ENCODE measurements at places on chromosomes 2 and 18.

GRCh38 chr18:13823707-13824395 is at the start of gene MC5R:
MC5R (plus strand) TSS chr18:13824149; CDS start chr18:13825766, 1,617 bp downstream.
- peak; percentile 82 for DNase-seq

- DNase-seq, result no peak
These were observed 64.2 kb upstream of the CDCA7 start for GRCh38 chr2:173290518-173290917.

GRCh38 chr2:234958746-234959395 is 7.1 kb downstream of the SH3BP4 start:
- DNase-seq, result no peak

- no peak for DNase-seq
These were observed 324.1 kb downstream of the CCDC178 start for GRCh38 chr18:33116376-33116775.

DNA sequence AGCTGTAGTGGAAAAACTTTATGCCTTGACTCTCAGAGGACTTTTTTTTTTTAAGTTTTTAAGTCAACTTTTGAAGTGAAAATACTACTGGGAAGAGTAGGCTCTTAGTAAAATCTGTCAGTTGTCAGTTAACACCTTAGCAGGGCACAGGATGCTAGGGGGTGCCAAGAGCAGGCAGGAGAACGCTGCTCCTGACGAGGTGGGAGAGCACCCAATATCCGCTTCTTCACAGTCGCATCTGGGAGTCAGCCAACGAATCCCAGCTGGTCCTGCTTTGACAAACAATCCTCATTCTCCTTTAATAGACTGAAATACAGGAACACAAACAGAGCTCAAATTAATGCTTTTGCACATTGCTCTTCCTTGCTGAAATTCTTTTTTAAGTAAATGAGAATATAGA is 709.5 kb upstream of the ACVR2A start:
- no peak for DNase-seq

DNA sequence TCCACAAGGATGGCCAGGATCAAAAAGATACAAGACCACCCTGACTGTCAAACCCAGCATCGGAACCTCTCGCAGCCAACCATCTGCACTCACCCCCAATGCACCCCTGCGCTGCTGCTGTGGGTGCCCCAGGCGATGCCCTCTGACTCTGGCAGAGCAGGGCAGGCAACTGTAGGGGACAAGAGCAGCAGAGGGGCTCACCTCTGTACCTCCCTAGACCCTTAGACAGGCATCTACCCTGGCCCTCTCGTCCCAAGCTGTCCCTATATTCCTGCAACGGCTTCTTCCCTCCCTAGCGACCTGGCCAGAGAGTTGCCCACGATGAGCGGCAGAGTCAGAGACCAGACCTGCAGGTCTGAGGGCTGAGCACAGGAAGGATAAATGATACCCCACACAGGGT is 128.2 kb downstream of the HDAC4 start:
- DNase-seq, result no peak

GRCh38 chr2:172461591-172462372 is 34.4 kb downstream of the ITGA6 start:
- peak; percentile 70 for DNase-seq

DNA sequence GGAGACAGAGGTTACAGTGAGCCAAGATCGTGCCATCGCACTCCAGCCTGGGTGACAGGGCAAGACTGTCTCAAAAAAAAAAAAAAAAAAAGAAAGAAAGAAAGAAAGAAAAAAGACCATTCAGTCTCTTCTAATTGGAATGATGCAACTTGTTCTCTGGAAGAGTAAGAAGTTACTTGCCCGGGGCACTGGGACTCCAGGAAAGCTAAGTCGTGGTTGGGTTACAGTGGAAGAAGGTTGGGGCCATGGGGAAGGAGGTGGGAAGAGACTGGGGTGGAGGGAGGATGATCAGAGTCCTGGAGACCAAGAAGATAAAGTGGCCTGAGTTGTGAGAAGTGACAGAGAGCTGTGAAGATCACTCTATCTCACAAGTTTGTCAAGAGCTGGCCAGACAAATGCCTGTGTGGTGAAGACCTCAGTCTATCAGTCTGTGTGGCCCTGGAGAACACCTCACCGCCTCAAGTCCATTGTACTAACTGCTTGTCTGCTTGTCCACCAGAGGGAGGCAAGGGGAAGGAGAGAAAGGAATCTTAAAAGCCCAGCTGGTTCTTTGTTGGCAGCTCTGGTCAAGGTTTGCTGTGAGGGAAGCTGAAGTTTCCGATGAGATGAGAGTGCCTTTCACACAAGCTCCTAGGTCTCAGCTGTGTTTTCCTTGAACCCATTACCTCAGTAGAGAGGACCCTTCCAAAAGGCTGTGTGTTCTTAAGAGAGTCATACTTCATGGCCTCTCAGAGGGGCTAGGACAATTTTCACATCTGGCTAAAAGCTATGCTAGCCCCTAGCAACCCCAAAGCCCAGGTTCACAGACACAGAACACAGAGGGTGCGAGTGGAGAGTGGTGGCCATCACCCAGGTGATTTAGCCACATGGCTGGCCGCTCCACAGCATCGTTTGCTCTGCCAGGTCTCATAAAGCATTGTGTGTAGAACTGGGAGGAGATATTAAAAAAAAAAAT is 72.0 kb upstream of the TMEM178A start:
- peak; percentile 86 for DNase-seq

DNA sequence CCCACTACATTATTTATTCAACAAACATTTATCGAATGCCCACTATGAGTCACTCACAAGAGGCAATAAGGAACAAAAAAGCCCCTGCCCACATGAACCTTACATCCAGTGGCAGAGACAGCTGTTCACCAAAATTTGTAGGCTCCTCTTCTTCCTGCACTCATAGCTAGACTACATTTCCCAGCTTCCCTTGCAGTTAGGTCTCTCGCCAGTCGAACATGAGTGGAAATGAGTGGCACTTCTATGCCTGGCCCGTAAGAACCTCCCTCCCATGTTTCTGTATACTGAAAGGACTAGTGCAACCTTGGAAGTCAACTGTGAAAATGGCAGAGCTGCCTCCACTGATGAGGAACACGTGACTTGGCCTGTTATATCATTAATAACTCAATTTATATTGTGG is 19.4 kb upstream of the NCOA1 start:
- peak; percentile 4 for DNase-seq

- DNase-seq, result no peak
These were observed 95.4 kb downstream of the ANKRD12 start for GRCh38 chr18:9231852-9232486.

- DNase-seq, result no peak
These were observed 107.3 kb upstream of the RASGRP3 start for GRCh38 chr2:33369191-33369590.

- peak; percentile 68 for DNase-seq
These were observed 60.1 kb upstream of the ARL4C start for GRCh38 chr2:234556848-234557573.

- DNase-seq, result no peak
These were observed 469.3 kb downstream of the METTL4 start for GRCh38 chr18:2102022-2102421.

DNA sequence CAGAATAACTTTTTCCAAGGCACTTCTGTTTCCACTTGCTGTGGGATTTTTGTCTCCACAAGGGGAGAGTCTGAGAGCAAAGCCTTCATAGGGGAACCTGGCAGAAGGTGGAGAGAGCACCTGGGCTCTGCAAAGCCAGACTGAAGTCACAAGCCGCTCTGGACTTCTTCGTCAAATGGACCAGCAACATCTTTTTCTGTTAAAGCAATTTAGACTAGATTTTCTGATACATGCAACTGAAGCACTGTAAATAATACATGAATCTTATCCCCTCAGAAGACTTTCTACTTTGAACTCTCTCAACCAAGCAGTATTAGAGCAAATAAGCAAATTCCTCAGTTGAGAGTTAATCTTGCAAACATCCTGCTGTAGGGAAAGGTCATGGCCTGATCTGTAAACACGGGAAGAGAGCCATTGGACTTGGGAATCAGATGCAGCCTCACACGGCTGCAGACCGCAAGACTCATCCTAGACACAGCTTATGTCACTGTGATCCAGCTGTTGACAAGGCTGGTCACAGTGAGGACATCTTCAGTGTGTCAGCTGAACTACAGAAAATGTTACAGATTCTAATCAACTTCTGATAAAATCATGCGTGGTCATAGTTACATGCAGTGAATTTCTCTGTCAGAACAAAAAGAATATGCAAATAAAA is 3.2 kb downstream of the SH3YL1 start:
- DNase-seq, result no peak

DNA sequence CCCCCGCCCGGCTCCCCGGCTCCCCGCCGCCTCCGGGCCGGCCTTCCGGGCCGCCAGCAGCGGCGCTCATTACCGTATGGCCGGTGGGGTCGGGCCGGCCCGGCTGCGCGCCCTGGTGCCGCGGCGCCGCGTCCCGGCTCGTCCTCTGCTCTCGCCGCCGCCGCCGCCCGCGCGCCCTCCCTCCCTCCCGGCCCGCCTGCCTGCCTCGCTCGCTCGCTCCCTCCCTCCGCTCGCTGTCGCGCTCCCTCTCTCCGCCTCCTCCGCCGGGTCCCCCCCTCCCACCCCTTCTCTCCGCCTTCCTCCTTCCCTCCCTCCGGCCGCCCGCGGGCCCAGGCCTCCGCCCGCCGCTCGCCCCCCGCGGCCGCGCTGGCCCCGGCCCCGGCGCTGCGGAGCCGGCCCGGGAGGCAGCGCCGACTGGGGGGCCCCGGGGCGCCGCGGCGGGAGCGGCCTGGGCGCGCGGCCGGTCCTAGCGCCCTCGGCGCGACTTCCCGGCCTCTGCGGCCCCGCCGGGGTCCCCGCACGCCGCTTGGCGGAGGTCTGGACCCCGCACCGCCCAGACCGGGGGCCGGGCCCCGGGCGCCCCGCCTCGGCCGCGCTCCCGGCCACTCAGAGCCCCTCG is at the start of gene DNMT3A:
DNMT3A (minus strand) TSS at position 173 of the 619 bp plus-strand sequence. CDS start 27,941 bp downstream, outside the sequence.
- DNase-seq, result peak; percentile 79

- DNase-seq, result no peak
These were observed 232.7 kb downstream of the METTL4 start for GRCh38 chr18:2338601-2339000.

DNA sequence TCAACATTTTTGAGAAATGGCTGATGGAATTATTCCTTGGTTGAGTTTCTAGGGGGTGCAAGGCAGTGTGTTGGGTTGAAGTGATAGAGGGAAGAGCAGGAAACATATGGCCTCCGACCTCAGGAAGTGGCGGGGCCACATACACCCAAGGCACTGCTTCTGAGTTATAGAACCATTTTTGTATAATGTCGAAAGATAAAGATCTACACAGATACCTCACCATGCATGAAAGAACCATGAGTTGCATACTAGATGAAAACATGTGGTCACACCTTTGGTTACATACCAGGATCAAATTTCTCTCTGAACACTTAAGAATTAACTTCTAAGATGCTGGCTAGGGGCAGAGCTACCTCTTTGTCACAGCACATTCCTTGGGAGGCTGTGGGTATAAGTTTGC is 23.2 kb downstream of the LAMA3 start:
- DNase-seq, result no peak

GRCh38 chr2:209763106-209763505 is 8.5 kb upstream of the UNC80 start:
- DNase-seq, result no peak

- DNase-seq, result no peak
These were observed 10.6 kb downstream of the SCG2 start for GRCh38 chr2:223591596-223591995.

DNA sequence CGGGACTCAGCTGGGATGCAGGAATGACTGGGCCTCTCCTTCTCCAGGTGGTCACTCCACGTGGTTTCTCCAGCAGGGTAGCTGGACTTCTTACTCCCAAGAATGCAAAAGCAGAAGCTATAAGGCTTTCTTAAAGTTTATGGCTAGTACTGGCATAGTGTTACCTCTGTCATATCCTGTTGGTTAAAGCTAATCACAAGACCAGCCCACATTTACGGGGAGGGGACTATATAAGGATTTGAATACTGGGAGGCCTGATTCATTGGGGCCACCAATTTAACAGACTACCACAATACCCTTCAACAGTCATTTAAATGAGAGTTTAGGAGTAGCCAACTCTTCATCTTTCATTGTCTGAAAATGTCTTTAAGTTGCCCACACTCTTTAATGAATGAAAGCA is 94.4 kb upstream of the TSPYL6 start:
- DNase-seq, result no peak

DNA sequence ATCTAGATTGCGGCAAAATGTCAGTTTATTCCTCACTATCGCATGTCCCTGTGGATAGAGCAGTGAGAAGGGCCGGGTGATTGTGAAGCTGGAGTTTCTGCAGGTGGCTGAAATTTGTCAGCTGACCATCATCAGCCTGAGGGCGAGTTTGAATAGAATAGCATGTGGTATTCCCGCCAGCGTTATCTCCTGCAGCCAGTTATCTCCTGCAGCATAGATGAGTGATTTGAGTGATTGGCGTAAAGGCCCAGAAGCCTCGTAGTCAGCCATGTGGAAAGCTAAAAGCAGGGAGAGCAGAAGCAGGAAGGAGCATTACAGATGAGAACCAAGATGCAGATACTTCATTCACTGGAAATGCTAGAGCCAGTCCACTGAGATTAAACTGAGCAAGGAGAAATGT is 65.5 kb downstream of the CABLES1 start:
- no peak for DNase-seq

- no peak for DNase-seq
These were observed 359.3 kb downstream of the RIT2 start for GRCh38 chr18:42756214-42756613.

GRCh38 chr2:233361297-233361696 is 7.0 kb downstream of the DGKD start:
- DNase-seq, result no peak

GRCh38 chr2:71884303-71885042 is 263.2 kb downstream of the CYP26B1 start:
- peak; percentile 61 for DNase-seq

DNA sequence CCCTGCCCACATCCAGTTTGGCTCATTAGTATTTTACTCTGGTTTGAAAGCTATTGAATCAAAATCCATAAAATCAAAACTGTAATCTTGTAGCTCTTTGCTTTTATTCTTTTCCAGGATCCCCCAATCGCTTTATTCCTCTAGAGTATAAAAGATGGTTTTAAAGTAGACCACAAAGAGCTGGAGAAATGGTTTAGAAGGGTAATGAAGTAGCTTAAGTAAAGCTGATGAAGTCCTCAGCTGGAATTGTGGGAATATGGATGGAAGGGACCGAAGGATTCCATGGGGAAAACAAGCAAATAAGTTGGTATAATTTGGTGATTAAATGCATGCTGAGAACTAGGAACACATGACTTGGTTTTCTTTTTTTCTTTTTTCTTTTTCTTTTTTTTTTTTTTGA is 12.3 kb downstream of the ARHGAP28 start:
- DNase-seq, result no peak

DNA sequence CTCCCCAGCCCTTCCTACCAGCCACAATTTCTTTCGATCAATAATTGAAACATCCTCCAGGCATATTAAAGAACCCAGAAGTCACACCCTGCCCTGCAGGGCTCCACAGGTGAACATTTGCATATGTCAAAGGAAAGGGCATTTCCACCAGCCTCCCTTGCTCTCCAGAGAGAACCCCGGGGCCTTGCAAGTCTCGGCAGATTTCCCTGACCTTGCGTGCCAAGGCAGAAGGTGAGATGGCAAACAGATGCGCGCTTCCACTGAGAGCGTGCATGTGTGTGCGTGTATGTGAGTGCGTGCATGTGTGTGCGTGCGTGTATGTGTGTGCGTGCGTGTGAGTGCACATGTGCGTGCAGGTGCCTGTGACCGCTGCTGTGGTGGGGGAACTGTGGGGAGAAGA is 120.3 kb downstream of the INO80D start:
- no peak for DNase-seq
